ENCODE measurements at places on chromosomes 2 and 18. TPM values are rescaled to one million over a fixed set of nuclear protein-coding genes. Genes with fewer than 3 reads are reported as not detected.

DNA sequence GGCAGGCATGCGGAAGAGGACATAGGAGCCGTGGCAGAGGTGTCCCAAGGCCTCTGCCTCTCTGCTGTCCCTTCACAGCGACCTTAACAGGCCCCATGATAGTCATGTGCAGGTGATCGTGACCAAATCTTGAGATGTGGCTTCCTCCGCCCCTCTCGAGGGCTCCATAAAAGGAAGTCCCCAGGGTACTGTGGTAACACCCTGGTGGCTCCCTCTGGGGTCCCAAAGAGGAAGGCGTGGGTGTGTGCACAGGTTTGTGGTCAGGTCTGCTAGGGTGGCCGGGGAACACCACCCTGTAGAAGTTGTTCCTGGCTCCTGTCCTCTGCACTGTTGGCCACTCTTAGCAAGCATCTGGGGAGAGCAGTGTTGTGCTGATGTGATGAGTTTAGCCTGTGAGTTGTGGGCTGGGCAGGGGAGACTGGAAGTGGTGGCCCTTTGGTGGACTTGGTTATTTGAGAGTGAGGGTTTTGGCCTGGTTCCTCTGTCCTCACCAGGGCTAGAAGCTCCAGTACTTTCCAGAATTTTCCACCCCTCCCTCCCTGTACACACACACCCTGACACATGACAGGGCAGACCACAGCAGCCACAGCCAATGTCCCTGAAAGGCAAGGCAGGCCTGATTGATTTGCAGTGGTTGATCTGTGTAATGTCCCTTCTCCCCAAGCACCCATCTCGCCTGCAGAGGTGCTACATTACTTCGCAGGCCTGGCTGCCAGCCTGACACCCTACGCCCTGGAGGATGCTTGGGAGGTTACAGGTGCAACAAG is 68.9 kb upstream of the BOD1L2 start:
- no peak for DNase-seq

DNA sequence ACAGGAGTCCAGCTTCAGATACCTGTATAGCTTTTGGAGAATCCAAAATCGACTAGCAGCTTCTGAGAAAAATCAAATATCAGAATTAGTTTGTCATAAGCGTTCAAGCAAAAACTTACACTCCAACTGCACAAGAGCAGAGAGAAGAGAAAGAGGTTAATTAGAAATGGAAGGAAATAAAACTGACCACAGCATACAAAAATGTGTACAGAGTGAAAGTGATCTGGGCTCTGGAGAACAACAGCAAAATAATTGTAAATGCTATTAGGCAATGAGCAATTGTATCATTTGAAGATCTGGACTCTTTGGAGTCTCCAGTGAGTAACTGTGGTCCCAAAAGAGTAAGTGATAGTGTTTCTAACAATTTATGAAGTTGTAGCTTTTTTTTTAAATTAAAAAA is 867.3 kb downstream of the TRIB2 start:
- DNase-seq = no peak

HSPE1 gene
- total RNA-seq = 324 TPM

DNA sequence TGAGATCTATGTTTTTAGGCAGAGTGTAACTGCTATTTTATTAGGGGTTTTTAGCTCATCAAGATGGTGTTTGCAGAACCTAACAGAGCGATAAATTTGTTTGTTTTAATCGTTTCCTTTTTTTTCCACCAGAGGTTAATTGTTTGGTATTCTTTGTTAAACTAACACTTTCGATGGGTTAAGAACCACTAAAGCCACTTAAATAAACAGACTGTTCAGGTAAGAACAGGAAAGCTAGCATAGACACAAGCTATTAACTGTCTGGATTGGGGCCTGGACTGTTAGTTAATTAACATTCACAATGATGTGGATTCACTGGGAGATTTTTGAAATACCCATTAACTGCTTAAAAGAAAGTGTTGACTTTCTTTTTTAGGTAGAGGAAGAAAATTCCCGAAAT is 209.0 kb upstream of the COPS8 start:
- no peak for DNase-seq

DNA sequence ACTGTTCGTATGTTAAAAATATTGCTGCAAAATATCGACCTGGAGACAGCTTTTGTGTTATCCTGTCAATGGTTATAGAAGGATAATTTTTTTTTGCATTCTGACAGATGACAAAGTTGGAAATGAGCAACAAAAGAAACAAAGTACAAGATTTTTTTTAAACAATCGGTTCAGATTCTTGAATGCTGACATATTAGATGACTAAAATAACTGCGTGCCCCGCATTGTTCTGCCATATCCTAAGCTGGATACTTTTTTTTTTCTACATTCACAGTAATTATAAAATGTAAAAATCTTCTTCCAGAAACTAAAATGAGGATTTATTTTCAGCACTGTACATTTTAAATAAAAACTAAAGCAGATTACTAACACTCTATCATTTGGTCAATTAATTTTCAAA is 67.1 kb downstream of the ABCG8 start:
- no peak for DNase-seq

Measured in HT1080 (cell line).